ENCODE measurements at places on chromosomes 2 and 18.
A peak's percentile ranks its signal among the peaks of the same experiment; 100 is the strongest.

DNA sequence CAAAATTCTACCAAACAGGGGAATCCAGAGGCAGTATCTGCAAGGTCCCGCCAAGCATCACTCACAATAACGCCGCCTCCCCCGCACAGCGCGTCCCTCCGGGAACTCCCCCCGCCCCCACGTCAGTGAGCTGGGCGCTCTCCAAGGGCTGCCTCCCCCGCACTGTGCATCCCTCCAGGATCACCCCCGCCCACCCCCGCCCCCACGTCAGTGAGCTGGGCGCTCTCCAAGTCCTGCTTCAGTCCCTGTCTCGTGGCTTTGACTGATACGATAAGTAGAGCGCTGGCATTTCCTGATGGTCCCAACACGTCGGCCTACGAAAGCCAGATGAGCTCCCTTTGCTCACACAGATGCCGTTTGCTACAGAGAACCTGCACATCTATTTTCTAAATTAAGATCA, 130.7 kb upstream of the TPO start:
- peak; percentile 76 for DNase-seq

GRCh38 chr2:135093670-135094330, 41.7 kb downstream of the RAB3GAP1 start:
- DNase-seq, result no peak

DNA sequence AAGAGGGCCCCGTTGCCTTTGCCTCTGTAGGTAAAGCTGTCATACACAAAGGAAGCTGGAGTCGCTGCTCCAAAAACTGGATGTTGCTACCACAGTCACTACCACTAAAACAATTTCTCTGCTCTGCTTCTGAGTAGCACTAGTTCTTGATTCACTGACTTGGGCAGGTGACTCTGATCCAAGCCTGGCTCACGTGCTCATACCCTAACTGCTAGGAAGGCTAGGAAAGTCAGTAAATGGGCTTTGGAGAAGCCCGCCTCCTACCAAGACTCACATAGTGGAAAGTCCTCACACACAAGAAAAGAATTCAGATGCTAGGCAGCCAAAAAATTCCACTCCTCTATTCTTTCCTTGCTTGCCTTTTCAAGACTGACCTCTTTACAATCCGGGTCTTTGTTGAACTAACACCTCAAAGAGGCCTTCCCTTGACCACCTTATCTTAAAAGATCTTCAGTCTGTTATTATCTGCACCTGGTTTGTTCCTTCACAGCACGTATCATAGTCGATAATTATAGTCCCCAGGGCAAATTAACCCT, 11.4 kb upstream of the DYNC1I2 start:
- DNase-seq, result no peak

- DNase-seq, result no peak
These were observed 571.9 kb upstream of the PKDCC start for GRCh38 chr2:41475959-41476358.

DNA sequence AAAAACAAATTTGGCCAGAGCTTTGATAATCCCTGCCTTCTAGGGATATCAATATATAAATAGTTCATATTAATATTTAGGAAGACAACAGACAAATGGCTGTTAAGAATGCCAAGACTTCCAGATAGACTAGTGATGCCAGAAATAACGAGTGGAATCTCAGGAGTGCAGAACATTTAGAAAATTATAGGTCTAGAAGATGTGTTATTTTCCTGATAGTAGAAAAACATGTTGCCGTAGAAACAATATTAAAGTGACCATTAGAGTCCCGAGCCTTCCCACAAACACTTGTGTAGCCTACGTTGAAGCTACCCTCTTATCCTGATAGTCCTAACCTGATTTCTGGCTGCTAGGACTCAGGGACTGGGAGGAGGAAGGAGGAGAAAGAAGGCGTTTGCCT, 54.3 kb upstream of the ITGA6 start:
- no peak for DNase-seq

GRCh38 chr18:26005950-26006349, 84.5 kb downstream of the SS18 start:
- no peak for DNase-seq
